ENCODE measurements at places on chromosomes 7 and 10.

DNA sequence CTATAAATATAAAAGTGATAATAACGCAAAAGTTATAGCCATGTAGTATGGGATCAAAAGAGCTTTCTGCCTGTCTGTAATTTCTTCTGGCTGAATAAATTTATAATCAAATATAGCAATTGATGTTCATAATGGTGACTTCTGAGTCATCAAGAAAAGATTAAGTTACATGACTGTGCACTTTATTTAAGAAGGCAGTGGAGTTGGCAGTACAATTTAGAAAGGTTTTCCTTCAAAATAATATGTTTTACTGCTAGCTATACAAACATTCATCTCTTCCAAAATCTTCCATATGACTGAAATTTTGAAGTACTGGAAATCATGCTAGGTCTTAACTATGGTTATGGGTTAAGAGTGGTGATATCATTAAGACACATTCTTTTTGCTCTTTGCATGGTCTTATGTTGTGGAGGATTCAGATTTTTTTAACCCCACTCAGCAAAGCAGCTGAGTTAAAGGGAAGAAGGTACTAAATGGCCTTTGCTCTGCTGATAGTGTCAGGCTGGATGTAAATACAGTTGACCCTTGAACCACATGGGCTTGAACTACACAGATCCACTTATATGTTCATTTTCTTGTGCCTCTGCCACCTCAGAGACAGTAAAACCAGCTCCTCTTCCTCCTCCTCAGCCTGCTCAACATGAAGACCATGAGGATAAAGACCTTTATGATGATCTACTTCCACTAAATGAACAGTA, 323.6 kb downstream of the BBS9 start:
- DNase-seq: no peak

GRCh38 chr10:113767222-113767621, 15.7 kb downstream of the PLEKHS1 start:
- DNase-seq: no peak

- no peak for DNase-seq
Observed at GRCh38 chr10:46264336-46264735, 22.5 kb upstream of the ANTXRL start.

DNA sequence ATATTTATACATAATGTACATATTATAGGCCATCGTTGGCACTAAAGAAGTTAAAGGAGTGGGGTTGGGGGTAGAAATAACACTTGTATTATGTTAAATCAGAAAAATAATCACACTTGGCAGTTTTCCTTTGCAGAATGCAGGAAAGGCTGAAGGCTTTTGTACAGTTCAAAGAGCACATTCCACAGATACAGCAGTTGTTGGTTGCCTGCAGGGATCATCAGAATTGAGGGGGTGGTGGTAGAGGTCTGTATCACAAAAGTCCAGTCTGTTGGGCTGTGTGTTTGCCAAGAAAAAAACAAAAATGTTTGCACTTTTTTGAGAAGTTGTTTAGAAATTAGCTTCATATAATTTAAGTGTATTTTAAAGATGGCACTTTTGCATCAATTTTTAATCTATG, 231.8 kb upstream of the FOXP2 start:
- DNase-seq: no peak

GRCh38 chr10:131726076-131726880, 174.5 kb upstream of the PPP2R2D start:
- DNase-seq: no peak

DNA sequence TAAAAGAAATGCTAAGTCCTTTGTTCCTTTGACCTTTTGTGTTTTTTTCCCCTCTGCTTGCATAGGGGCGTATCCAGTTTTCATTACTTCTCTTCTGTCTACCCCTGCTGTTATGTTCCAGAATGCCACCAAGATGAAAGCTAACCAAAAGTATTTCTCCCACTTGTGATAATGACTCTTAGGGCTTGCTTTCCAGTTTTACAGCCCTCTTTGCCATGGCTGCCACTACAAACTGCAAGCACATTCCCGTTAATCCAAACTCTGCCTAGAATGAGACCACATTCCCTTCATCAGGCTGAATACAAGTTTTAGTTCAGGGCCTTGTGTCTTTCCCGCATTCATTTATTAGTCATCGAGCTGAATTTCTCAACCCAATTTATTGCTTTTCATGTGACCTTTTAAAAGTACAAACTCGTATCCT, 23.6 kb upstream of the CD36 start:
- DNase-seq: peak; percentile 43

DNA sequence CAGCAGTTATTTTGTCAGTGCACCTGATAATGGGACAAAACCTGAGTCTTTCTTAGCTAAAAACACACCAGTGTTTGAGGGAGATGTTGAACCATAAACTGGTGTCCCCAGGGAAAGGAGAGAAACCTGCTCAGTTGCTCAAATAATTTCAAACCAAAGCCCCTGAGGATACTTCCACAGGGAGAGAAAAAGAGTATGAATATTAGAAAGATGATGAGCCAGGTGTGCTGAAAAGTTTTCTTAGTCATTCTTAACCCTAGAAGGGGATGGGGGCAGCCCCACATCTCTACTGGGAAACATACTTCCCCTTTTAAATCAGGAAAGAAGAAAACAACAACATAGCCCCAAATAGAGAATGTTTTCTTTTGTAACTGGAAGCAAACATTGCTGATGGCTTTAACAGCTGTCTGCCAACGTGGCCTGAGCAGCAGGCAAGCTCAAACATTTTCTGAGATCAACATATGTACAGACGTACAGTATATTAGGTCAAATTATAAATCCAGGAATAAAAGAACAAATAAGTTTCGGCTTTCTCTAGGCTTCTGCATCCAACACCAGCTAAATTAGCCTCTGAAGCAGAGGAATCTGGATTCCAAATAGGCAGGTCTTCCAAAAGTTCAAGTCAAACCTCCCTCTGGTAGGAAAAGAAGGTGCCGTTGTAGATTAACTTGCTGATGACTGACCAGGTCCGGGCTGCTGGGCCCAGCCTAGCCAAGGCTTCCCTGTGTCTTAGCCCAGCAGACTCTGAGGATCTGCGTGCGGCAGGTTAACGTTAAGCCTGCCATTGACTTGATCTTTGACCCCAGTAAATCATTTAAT, 30.5 kb upstream of the FBXW4 start:
- no peak for DNase-seq

GRCh38 chr7:79352323-79352722, 101.1 kb downstream of the MAGI2 start:
- DNase-seq: no peak

DNA sequence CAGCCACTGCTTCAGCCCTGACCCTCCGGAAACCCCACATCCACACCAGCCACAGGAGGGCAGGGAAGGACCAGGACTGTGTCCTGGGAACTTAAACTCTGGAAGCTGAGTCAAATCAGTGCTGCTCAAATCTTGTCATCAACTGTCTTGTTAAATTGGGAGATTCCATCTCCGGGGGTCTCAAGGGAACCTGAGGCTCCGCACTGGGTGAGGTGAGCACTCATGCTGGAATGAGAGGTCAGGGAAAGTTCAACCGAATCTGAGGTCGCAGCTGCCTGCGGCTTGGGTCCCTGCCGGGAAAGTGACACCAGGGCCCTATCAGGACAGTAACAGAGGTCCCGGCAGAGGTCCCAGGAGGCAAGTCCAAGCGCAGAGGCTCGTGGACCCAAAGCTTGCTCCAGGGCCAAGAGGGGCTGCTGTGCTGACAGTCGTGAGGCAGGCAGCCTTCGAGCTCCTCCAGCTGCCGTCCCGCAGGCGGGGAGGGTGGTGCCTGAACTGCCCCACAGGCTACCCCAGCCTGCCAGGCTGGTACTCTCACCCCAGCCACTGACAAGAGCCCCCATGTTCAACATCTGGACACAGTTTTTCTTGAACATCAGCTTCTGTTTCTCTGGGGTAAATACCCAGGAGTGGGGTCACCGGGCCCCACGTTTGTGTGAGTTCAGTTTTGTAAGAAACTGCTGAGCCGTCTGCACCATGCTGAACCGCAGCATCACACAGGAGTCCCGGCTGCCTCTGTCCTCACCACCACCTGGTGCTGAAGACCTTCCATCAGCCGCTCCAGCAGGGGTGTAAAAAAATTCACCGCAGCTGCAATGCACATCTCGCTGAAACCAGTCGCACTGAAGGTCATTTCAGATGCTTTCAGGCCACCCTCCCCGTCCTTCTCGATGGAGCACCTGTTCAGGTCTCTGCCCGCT, 101.0 kb downstream of the DIP2C start:
- peak; percentile 21 for DNase-seq

DNA sequence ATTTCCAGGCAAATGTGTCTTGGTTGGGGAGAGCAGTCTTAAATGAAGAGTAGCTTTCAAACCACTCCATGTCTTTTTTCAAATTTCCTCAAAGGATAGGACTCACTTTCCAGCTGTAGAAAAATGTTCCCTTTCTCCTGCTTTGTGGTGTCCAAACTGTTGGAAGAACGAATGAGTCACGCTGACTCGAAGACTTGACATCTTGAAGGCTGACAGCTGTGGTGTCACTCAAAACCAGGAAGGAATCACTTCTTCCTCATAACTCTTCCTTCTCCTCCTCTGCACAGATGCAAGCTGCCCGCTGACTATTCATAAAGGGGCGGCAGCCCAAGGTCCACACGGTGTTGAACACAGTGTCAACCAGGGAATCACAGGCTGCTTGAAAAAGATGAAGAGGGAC, 19.2 kb downstream of the PLA2G12B start:
- DNase-seq: peak; percentile 40

DNA sequence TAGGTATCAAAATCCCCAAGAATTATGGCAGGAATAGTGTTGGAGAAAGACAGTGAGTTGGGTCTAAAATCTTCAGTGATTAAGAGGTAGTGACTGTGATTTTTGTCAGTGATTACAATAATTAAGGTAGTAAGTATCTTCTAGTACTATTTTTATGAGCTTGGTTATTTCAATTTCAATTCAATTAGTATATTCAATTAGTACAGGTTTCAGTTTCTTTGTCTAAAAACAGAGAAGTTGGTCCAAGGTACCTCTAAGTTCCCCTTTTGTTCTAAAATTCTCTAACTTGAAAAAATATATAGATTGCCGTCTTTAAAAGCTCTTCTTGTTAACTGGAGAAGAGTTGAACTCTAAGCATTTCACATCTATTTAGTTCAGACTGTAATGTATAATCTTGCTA, 82.9 kb downstream of the OTUD1 start:
- no peak for DNase-seq

DNA sequence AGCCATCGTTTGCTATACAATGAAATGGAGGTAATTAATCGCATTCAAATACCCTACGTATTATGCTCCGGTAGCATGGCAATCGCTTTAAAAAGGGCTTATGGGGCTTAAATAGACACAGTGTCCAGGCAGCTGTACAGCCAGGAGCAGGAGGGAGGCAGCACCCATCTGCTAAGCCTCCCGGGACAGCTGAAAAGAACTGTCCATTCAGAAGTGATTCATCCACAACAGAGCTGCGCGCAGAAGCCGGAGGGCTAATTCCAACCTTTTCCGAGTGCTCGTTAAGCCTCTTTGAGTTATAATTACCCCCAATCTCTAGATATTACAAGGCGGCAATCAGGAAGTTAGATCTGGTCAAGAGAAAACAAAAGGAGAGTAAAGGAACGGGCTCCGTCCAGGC, 58.3 kb downstream of the DPYSL4 start:
- DNase-seq: no peak

GRCh38 chr10:44781131-44781530, 130.0 kb upstream of the TMEM72 start:
- no peak for DNase-seq

DNA sequence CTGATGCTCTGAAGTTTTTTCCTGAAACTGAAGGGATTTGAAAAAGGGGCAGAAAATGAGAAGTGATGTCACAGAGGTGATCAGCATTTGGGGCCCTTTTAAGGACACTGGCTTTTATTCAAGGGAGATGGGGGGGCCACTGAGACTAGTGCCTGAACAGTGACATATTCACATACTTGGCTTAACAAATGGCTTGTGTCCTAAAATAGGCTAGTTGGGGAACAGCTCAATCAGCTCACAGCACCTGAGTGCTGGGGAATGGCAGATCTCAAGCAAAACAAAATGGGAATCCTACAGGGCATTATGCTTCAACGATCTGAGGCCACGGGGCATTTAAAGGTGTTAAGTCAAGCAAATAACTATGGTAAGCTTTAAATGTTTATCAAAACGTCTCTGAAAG, 90.1 kb downstream of the UBE2H start:
- no peak for DNase-seq

- DNase-seq: no peak
Observed at GRCh38 chr10:7547829-7548228, 118.9 kb downstream of the ITIH5 start.

- DNase-seq: no peak
Observed at GRCh38 chr7:30144657-30145306, 10.0 kb downstream of the MTURN start.

- DNase-seq: no peak
Observed at GRCh38 chr7:108234971-108235450, 104.8 kb upstream of the LAMB4 start.

DNA sequence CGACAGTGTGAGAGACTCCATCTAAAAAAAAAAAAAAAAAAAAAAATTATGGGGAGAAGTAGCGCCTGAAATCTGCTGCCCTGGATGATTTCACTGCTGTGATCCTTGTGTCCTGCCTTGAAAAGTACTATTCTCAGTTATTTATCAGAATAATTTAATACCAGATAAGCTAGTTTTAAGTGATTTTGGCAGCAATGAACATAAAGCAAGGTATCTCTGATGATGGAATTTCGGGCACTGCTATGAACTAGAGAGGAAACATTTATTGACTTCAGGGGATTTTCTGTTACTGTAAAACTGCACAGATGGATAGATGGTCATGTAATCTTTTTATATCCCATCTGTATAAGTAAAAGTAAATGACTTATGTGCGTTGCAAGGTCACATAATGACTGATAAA, 619.1 kb upstream of the ANKRD30A start:
- no peak for DNase-seq

DNA sequence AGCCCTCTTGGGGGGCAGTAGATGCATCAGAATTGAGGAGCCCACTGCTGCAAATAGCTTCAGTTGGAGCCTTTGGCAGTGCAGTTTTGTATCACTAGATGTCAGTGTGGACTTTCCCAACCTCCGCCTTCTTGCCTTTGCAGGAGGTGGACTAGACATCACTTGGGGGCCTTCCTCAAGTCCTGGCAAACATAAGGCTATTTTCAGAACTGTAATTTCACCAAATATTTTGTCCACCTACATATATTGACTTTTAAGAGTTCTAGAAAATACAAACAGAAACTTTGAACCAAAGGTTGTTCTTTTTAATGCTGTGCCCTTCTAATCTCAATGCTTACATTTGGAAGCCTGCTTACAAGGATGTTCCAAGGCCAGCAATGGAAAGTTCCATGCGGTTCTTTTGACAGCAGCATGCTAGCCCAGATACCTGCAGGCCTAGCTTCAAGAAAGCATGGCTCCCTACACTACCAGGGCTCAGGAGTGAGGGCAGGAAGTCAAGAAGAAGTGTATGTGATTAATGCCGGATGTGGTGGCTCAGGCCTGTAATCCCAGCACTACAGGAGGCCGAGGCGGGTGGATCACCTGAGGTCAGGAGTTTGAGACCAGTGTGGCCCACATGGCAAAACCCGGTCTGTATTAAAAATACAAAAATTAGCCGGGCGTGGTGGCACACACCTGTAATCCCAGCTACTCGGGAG, 8.0 kb upstream of the ZNRF2 start:
- DNase-seq: peak; percentile 72
